ENCODE measurements at places on chromosomes 6 and 20.

DNA sequence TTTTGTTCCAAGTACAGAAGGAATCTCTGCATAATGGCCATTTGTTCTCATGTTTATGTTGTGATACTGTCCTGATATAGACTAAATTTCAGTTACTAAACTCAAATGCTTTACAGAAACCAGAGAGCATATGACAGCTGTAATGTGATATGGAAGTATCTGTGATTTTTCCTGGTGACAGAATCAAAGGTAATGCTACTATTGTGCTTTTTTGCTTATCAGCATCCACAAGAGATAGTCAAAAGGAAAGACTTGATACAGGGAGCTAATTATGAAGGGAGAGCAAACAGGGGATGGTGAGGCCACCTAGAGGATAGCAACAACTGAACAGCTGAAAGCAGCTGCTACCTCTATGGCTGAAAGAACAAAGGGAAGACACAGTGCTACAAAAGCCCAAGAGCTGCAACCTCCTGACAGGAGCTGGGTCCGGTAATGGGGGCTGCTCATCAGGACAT is 181.4 kb downstream of the PHF3 start:
- DNase-seq, result no peak

DNA sequence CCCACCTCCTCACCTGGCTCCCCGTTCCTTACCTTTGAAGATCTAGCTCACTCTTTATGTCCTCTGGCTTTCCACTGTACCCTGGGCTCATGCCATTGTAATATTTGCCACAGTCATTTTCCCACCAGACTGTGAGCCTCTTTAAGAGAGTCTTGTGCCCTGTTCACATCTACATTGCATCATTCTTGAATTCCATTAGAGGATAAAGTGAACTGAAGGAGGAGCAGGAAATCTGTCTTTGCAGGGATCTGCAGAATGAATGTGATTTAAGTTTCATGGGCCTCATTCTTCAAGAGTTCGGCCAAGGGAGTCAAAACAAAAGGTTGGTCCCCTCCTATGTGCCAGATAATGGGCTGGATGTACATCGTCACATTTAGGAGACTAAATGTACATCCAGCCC is 272.6 kb upstream of the CITED2 start:
- DNase-seq, result no peak

GRCh38 chr20:24989162-24989561 is 3.4 kb downstream of the APMAP start:
- no peak for DNase-seq

DNA sequence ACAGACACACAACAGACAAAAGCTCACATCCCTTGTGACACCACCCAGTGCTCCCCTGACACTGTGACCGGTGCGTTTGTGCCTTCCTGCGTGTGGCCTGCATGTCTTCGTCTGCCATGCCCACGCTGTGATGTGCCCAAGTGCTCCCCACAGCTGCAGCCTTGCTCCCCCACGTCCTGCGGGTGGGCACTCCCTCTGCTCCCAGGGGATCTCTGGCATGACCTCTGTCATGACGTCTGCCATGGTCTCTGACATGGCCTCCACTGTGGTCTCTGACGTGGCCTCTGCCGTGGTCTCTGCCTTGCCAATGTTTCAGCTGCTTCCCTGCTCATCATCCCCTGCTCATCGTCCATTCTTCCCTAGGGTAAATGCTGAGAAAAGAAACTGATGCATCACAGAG is 200.9 kb downstream of the DLL1 start:
- DNase-seq, result no peak
